Ovary (tissue), 10 donors: ENCODE measurements at places on chromosomes 11 and 22. TPM values are rescaled to one million over a fixed set of nuclear protein-coding genes. Genes with fewer than 3 reads are reported as not detected.

GRCh38 chr22:34763496-34763895 is 302.5 kb upstream of the ISX start:
- no peak for DNase-seq

DNA sequence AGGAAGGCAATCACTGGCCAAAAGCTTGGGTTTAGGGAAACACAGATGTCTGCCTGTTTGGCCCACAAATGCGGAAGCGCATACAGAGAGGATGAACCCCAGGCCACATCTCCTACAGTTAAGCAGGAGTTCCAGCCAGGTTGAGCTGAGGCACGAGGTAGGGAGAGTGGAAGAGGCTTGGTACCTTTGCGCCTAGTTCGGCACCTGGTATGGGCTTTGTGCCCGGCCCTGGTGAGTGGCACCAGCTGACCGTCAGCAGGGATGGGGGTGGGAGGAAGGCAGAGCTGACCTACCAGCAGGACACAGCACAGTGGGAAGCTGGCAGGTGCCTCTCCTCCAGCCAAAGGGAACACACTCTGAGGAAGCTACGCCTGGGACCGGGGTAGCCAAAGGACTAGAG is 57.6 kb downstream of the KCNC1 start:
- no peak for DNase-seq

DNA sequence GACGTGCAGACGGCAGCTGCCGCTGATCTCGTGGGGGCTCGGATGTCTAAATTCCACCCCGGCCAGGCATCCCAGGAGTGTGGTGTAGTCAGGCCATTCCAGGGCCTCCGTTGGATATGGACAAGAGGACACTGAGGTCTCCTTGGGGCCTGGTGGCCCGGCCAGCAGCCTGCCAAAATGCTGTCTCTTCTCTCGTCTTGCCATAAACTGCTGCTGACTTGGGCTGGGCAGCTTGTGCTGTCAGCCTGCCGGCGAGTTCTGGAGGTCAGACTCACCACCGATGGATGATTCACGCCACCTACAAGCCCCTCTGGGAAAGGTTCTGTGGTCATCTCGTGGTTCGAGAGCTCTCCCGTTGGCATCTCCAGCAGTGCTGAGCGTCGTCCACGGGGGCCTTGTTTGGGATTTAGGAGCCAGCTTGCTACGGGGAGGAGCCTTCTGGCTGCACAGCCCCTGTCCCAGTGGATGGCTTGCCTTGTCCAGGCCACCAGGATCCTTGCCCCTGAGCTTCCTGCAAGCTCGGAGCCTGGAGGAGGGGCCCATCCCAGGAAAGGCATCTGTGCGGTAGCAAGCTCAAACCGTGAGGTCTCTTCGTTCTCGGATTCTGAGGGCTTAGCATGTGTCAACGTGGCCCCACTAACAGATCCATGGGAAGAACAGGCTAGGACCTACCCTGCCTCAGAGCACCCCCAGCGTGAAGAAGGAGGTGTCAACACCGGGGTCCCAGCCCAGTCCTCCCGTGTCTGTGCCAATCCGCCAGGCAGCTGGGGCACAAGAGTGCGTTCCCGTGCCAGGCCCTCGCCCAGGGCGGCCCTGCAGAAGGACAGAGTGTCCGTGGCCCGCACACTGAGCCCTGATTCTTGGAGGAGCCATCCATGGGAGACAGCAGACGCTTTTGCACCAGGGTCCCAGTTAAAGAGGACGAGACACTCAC is 1114.1 kb downstream of the BRD1 start:
- no peak for DNase-seq

GRCh38 chr22:40436505-40437431 is 66.4 kb downstream of the SGSM3 start:
- DNase-seq = peak; percentile 56

DNA sequence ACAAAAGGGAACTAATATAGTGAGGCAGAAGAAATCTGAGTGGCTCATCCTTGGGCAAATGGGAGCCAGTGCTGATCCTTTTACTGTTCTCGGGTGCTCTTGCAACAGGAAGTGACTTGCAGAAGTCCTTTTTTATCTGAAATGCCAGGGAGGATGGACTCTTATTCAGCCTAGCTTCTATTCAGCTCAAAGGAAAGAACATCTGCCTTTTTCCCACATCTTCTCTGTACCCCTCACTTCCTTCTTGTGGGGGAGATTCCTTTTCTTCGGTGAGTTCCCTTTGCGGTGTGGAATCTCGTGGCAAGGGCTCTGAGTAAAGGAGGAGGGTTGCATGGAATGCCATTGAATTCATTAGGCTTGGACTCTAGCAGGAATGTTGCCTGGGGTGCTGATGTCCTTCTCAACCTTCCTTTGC is 76.2 kb downstream of the ZBTB16 start:
- no peak for DNase-seq

GRCh38 chr11:15519911-15520310 is 405.2 kb downstream of the INSC start:
- DNase-seq = no peak

Gene OLFML1
- 32.8 TPM for polyA plus RNA-seq

GRCh38 chr22:45867118-45867905 is 109.7 kb downstream of the WNT7B start:
- DNase-seq = no peak

Gene TMPRSS5
- not detected for polyA plus RNA-seq

GRCh38 chr11:86632499-86633269 is 39.7 kb downstream of the ME3 start:
- DNase-seq = no peak

Gene CARD18
- not detected for polyA plus RNA-seq

Gene DEFB131B
- polyA plus RNA-seq = not detected

- no peak for DNase-seq
Observed at GRCh38 chr22:31646186-31647019, 15.6 kb downstream of the PISD start.

DNA sequence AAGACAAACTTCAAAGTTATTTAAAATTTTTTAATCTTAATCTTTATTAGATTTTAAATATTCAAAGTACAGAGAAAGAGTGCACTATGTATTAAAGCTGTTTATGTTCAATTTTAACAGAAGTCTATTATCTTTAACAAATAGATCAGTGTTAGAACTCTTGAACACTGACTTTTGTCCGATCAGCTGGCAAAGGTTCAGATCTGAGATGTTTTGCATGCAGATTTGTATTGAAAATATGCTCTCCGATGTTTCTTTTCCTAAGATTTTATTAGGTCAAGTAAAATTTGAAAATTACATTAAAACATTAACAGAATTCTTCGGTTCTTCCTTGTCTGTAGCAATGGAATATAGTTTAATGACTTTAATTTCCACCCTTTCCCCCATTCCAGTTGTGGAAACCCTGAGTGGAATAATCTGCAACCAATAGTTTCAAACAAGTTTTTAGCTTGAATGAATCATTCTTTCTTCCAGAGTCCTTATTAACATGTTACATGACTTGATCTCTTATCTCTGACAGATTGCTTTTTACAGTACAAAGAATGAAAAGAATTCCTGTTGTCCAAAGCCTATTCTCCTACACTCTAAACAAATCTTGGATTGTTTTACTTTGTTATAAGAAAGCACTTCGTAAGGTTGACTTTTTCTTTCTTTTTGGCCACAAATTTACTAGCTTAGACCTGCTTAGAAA is 11.4 kb upstream of the TCP11L1 start:
- DNase-seq = no peak

Gene SLC17A6
- not detected for polyA plus RNA-seq

DNA sequence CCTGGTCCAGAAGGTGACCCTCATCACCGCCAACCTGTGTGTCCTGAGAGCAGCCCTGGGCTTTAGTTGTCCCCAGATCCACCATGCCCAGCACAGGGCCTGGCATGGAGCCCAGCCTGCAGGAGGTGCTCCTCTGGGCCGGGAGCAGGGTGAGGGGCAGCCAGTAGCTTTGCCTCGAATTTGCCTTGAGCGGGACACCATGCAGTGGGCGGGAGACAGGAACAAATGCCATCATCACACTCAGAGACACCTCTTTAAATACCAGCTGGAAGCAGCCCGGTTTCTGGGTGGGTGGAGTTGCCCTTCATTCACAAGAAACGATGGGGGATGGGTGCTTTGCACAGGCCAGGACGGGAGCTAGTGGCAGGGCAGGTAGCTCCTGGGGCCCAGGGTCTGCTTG is 19.3 kb downstream of the FLRT1 start:
- no peak for DNase-seq

- DNase-seq = no peak
Observed at GRCh38 chr11:80849253-80849652, 1408.4 kb upstream of the TENM4 start.

Gene ACAD8
- 22.1 TPM for polyA plus RNA-seq

GRCh38 chr11:126198648-126199047 is 12.8 kb downstream of the RPUSD4 start:
- no peak for DNase-seq

- no peak for DNase-seq
Observed at GRCh38 chr22:49137206-49137840, 690.4 kb downstream of the BRD1 start.

Gene AKIP1
- 20.8 TPM for polyA plus RNA-seq

Gene KDM4E
- polyA plus RNA-seq = not detected

- DNase-seq = peak; percentile 76
Observed at GRCh38 chr11:126317756-126318573, 14.1 kb downstream of the DCPS start.

Gene ANKRD49
- polyA plus RNA-seq = 23.0 TPM

DNA sequence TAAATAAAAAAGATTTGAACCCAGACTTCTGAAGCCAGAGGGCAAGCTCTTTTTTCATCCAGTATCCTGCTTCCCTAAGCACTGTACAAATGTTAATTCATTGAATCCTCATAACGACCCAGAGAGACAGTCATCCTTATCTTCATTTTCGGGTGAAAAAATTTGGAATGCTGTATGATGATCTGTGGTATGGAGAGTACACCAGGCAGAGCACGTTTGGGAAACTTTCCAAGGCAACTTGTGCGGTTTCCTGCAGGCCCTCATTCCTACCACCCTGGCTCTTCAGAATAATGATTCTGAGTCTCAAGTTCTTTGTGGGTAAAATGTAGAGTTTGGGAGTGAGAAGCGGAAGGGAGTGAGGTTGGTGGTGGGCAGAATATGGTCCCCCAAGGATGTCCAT is 177.9 kb upstream of the CADM1 start:
- DNase-seq = no peak
